ENCODE measurements at places on chromosomes 4 and X. TPM values are rescaled to one million over a fixed set of nuclear protein-coding genes. Genes with fewer than 3 reads are reported as not detected.

PPARGC1A gene
- total RNA-seq, result not detected

OPRPN gene
- total RNA-seq, result not detected

MAGEB10 gene
- total RNA-seq, result not detected

MCTS1 gene
- 42.4 TPM for total RNA-seq

CPZ gene
- not detected for total RNA-seq

FAAH2 gene
- 0.09 TPM for total RNA-seq

HELT gene
- not detected for total RNA-seq
